ENCODE measurements at places on chromosomes 4 and X.

DNA sequence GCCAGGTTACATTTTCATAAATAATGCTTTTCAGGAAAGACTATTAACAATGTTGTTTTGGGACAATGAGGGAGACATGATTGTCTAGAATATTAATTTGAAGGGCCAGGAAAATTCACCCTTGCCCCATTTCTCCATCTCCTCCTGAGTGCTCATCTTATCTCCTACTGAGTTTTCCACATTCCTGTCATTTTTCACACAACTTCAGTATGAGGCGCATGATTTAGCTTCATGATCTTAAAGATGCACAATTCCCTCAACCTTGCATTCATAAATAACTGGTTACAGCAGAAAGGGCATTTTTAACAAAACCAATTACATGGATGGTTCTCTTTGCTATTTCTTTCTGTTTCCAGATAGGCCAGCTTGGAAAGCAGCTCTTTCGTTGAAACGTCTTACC lies 1699.2 kb upstream of the IGFBP7 start:
- no peak for DNase-seq

- no peak for DNase-seq
Measured at GRCh38 chrX:112043997-112044396, 38.6 kb downstream of the TRPC5 start.

GRCh38 chr4:175927121-175927520 lies 115.1 kb upstream of the GPM6A start:
- peak; percentile 14 for DNase-seq

DNA sequence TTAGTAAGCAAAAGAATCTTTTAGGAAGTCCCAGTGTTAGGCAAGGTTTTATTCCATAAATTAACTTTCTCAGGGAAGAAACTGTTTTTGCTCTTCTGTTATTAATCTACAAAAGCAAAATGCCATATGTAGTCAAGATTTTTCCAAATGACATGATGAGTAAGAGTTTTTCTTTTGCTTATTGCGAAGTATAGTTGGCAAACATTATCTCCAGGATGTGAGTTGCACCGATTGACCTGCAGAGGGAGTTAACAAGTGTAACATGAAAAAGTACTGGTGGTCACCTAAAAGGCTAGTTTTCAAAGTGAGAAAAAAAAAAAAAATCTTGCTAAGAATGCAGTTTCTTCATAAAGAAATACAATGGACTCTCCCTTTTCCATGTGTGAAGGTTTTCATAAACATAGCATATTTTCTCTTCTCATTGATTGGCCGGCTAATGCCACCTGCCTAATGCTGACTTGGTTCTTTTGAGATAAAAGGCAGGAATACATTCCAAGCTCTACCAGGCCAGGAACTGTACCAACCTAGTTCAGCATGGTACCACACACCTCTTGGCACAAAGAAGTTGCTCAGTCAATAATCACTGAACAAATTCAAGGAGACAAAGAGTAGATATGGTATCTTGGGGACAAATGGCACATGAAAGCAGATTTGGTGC lies 100.2 kb downstream of the LNX1 start:
- DNase-seq = peak; percentile 40

DNA sequence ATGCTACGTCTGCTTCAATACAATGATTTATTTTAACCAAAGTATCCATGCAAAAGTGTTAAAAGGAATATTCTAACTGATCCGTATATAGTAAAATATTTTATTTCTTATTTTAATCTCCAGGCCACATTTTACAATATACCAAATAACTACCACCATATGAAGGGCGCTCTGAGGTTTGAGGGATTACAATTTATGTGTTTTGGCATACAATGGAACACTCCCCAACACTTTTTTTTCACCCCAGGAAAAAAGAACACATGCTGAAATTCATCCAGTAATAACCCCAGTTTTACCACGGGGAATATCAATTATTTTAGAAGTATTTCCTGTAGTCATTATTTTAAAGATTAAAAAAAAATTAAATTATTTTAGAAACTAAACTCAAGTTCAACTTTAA lies 65.4 kb downstream of the APBB2 start:
- no peak for DNase-seq

DNA sequence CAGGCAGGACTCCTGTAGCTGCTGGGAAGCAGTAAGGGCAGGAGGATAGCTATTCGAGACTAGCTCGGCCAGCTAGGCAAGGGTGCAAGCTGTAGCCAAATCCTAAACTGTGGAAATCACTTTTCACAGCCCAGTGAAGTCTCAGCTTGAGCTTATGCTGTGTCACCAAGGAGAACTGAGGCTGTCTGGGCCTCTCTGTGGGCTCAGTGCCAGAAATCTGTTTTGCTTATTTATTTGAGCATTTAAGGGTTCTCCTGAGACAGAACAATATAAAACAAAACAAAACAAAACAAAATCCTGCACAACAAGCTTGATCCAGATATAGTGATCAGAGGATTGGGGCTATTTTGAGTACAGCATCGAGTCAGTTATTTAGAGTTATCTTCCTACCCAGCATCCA lies 97.5 kb downstream of the FANCB start:
- no peak for DNase-seq

- DNase-seq = no peak
Measured at GRCh38 chr4:126364311-126364911, 1049.7 kb downstream of the FAT4 start.

- no peak for DNase-seq
Measured at GRCh38 chrX:148204195-148204594, 223.1 kb downstream of the FMR1NB start.

DNA sequence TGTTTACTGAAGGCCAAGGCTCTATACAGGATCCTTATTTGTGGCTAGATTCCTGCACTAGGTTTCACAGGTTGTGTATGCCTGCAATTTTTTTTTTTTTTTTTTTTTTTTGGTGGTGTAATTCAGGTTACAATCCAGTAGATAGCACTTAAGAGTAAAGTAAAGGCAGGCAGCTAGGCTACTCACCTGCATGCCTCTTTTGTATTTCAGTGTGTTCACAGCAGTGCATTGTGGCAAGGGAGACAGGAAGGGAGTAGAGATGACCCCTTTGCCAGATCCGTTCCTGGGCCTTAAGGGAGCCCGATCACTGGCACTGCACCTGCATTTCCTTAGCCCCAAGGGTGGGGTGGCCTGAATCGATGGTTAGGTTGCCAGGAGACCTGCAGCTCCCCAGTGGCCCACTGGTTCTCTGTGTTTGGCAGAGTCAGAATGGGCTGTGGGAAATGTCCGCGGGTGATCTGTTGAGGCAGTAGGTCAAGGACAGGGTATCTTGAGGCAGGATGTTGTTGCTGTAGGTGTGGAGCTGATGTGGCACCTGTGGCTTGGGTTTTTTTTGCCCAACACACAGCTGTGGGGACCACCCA lies 374.9 kb upstream of the AADAT start:
- no peak for DNase-seq

GRCh38 chr4:122625156-122625555 lies 4.3 kb upstream of the IL21 start:
- no peak for DNase-seq

- no peak for DNase-seq
Measured at GRCh38 chrX:132467989-132468388, 20.8 kb downstream of the MBNL3 start.

- DNase-seq = no peak
Measured at GRCh38 chr4:8516061-8516573, 64.1 kb upstream of the GPR78 start.

- no peak for DNase-seq
Measured at GRCh38 chr4:81632581-81633299, 161.0 kb upstream of the RASGEF1B start.

- no peak for DNase-seq
Measured at GRCh38 chr4:61478340-61478739, 278.2 kb downstream of the ADGRL3 start.

DNA sequence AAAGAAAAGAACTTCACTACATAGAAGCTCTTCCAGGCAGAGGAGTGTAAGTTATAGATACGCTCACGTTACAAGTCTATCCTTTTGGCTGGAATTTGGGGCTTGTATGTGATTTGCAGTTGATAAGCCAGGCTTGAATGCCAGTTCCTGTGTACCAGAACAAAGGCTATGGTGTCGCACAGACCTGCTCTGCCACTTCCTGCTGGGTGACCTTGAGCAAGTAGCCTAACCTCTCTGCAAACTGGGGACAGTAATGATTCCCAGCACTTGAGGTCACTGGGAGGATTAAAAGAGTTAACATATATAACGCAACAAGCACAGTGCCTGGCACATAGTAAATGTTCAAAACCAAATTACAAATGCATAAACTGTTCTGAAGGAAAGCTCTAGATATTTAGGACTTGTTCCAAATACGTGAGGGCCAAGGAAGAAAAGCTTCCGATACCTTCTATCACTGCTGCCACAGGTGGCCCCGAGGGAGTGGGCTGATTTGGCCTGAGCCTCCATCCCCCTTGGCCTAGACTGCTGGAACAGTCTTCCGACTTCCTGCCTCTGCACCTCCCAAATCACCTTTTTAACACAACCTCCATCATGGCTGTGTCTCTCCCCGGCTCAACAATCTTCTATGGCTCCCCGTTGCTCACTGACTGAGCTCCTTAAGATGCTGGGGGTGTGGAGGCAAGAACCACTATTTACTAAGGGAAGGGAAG lies 1.3 kb upstream of the SOWAHD start:
- DNase-seq = no peak

DNA sequence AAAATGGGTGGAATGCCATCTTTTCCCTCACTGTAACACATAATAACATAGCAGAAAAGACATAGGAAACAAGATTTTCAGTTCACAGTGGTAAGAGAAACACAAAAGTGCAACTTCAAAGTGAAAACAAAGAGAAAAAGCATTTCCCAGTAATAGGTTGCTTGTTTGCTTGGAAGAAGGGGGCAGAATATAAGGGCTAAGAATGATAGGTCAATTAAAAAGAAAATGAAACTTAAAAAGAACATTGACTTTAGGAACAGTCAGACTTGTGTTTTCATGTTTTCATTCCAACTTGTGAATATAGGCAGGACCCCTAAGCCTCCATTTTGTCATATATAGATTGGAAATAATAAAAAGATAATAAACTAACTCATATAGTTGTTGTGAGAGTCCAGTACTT lies 168.2 kb upstream of the PPP3CA start:
- DNase-seq = no peak

- no peak for DNase-seq
Measured at GRCh38 chrX:46040001-46040400, 505.2 kb downstream of the ZNF674 start.

DNA sequence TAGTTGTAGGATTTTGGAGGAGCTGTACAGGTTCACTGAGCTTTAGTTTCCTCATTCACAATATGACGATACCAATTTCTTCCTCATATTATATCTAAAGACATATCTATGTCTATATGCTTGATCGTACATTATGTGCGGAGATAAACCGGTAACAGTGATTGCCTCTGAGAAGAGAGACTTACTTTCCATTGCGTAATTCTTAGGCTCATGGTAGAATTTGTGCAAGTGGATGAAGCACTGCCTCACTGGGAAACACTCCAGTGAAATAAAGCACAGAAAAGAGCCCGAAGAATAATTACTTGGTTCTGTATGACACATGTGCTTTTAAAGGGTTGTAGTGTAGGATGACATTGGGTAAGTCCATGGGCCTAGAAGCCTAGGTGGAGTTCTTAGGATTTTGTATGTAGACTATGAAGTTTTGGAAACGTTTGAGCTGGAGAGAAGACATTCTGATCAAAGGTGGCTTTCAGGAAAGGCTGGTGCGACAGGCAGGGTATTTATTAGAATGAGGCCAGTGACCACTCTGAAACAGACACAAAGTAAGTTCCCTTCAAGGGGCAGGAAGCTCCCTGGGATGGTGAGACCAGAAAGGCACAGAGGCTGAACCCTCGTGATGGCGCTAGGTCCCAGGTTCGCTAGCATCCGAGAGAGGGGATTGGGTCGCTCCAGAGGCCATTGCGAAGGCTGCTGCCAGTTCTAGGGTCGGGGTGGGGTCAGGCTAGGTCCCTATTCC lies 649 bp upstream of the VBP1 start:
- DNase-seq = no peak

GRCh38 chr4:70739496-70740337 lies 18.0 kb downstream of the RUFY3 start:
- DNase-seq = no peak

- no peak for DNase-seq
Measured at GRCh38 chr4:89939994-89940393, 45.3 kb downstream of the MMRN1 start.

DNA sequence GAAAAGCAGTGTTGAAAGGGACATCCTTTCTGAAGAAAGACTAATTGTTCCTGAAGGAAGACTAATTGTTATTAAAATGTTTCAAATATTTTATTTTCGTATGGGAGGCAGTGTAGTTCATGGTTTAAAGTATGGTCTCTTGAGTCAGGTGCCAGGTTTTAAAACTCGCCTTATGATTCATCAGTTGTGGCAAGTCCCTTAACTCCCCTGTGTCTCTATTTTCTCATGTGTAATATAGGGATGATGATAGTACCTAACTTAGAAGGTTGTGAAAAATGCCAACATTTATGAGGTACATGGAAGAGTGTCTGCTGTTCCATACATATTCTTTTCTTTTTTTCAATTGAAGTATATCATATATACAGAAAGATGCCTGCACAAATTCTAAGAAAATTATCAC lies 414.2 kb upstream of the DIPK2B start:
- DNase-seq = no peak

GRCh38 chr4:159134429-159134828 lies 31.6 kb downstream of the RAPGEF2 start:
- DNase-seq = no peak

GRCh38 chrX:41335958-41336331 lies 2.0 kb downstream of the DDX3X start:
- DNase-seq = no peak

DNA sequence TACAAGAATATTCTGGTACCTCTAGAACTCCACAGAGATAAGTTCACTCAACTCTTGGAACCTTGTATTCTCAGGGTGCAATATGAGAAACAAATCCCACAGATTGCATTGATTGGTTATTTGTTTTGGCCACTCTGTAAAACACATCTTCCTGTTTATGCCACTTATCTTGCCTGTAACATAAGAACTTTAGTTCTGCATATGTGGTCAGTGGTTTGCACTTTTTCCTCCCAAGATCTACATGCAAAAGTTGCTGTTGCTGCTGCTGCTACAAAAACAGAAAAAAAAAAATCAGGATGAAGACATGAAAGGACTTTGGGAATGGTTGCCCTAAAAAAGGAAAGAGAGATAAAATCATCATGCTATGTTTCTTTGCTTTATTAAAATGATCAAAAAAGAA lies 9.6 kb downstream of the ODAPH start:
- no peak for DNase-seq

DNA sequence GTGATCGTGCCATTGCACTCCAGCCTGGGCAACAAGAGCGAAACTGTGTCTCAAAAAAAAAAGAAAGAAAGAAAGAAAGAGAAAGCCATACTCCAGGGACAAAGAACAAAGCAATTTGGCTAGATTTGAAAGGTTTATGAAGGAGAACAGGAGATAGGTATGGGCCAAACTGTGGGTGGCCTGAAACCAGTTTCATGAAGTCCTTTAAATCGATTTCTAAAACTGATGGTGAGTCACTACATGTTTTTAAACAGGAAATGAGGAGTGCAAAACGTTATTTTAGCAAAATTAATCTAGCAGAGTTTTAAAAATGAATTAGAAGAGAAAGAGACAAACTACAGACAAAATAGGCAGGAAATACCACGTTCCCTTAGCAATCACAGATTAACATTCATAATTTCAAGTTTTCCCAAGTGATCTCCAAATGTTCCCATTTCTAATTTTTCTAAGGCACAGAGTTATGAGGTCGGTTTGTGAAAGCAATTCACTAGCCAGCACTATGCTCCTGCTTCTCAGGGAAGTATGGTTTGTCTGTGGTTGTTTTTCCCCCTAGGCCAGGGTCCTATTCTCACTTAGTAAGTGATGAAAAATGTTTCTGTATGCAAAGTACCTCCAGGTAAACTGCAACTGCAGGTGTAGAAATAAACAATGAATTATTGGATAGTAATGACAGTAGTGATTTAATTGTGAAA lies 190.6 kb downstream of the PPP3CA start:
- DNase-seq = no peak

GRCh38 chr4:10347281-10347795 lies 109.9 kb downstream of the ZNF518B start:
- no peak for DNase-seq
